ACHN (cell line): ENCODE measurements at places on chromosomes 5 and 9.
A peak's percentile ranks its signal among the peaks of the same experiment; 100 is the strongest.

DNA sequence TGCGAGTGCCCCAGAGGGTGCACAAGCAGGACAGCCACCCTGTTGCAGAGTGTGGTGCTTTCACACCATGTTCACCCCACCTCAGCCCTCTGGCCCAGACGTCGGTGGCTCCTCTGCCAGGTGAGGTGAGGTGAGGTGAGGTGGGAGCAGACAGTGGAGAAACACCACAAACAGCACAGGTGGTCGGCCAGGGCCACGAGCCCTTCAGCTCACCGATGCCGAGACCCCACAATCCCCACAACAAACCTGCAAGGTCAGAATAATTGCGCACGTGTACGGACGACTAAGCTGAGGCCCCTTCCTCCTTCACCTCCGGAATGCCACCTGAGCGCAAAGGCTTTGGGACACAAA, 10.5 kb downstream of the BRD3 start:
- no peak for DNase-seq

DNA sequence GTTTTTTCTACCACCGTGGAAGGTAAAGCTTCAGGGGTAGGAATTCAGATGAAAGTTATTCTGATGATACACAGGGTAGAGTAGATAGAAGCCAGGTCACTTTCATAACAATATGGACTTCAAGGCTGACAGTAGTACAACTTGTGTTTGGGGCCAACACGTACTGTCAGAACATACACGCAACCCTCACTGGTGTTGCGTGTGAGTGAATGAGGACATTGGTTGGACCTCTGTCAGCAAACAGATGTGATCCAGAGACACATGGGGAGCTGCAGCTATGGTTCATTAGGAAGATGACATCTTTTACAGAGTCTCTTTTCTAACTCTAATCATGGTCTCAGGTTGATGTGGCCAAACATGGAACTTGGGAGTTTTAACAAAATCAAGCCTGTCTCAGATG, 70.1 kb upstream of the MOCS2 start:
- no peak for DNase-seq

GRCh38 chr5:66080664-66081063, 63.4 kb upstream of the SREK1 start:
- DNase-seq = no peak

GRCh38 chr5:172420235-172420939, 33.9 kb downstream of the SH3PXD2B start:
- peak; percentile 55 for DNase-seq

GRCh38 chr5:170348137-170348633, 41.0 kb downstream of the KCNMB1 start:
- DNase-seq = no peak

GRCh38 chr5:146756546-146756945, 122.0 kb downstream of the PPP2R2B start:
- DNase-seq = no peak

- no peak for DNase-seq
These were observed 830.9 kb upstream of the WWC1 start for GRCh38 chr5:167460449-167461020.

- DNase-seq = no peak
These were observed 102.6 kb downstream of the PDE4D start for GRCh38 chr5:59790776-59791475.

- DNase-seq = no peak
These were observed 23.9 kb downstream of the PAX5 start for GRCh38 chr9:37010180-37010579.

GRCh38 chr5:116575326-116576052, 866 bp upstream of the SEMA6A start:
- DNase-seq = peak; percentile 37

DNA sequence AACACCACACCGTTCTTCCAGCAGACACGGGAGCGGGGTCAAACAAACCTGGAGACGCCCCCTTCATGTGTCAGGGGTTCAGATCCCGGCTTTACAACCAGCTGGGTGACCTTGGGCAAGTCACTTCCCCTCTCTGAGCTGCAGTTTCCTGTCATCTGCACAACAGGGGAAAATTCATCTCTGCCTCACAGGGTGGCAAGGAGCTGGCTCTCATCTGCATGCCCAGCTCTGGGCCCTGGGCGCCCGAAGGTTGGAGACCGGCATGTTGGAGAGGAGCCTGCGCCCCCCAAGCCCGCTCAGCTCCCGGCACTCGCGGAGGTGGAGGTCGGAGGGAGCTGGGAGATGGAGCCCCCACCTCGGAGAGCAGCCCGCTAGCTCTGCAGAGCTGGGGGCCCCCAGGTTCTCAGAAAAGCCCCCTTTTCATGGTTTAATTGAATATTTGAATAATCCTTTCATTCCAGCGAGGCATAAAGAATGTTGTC, 20.4 kb downstream of the NR5A1 start:
- DNase-seq = no peak

GRCh38 chr5:168822745-168823281, 243.6 kb upstream of the PANK3 start:
- no peak for DNase-seq

GRCh38 chr9:123914517-123915196, 15.3 kb downstream of the DENND1A start:
- no peak for DNase-seq

GRCh38 chr5:173796721-173797495, 91.2 kb upstream of the CPEB4 start:
- no peak for DNase-seq

GRCh38 chr9:118928722-118929121, 440.5 kb downstream of the BRINP1 start:
- peak; percentile 7 for DNase-seq

- peak; percentile 85 for DNase-seq
These were observed 41.3 kb downstream of the PFDN1 start for GRCh38 chr5:140261403-140262171.

DNA sequence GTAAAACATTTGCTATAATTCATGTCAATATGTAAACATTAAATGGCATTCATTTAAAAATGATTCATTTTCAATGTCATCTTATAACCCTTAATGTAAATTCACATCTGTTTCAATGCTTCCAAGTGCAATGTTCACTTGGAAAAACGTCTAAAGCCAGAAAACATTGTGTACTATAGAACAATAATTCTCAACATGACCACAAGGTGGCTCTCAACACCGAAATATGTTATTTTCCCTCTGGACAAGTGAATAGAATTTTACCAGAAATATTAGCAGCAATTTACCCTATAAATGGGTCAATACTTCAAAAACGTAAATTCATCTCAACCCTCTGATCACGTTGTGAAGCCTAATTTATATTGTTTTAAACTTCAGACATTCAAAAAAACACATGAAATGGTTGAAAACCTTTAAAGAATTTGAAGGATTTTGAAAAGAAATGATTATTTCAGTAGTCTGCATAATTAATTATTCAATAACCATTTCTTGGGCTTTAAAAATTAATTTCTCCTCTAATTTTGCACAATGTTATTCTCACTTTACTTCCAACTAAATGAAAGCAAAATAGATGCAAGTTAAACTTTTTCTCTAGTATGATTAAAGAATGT, 11.0 kb downstream of the CDH10 start:
- DNase-seq = peak; percentile 53

GRCh38 chr9:100455470-100455869, 17.5 kb upstream of the TMEFF1 start:
- DNase-seq = no peak

- DNase-seq = no peak
These were observed 47.4 kb downstream of the ROR2 start for GRCh38 chr9:91902475-91903125.

DNA sequence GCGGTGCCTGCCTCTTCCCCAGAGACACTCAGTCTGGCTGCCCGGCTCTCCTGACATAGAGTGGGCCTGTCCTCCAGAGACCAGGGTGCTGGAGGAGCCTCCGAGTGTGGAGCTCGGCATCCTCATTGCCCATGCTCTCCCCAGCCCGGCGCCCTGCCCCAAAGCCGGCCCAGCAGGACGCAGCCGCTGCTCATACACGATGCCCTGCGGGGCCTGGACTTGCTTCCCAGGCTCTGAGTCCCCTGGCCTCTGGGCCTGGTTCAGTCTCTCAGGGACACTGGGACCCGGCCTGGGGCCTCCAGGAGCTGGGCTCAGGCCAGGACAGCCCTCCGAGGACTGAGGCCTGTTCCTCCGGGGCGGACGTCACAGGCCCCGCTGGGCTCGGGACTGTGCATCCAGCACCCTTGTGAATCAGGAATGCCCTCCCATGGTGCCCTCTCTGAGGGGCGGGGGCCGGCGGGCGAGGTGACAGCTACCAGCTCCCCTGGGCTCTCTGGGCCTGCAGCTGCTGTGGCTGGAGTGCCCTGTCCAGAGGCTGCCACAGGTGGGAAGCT, 23.2 kb downstream of the TPPP start:
- DNase-seq = no peak

GRCh38 chr5:140259500-140259899, 43.4 kb downstream of the PFDN1 start:
- DNase-seq = no peak

DNA sequence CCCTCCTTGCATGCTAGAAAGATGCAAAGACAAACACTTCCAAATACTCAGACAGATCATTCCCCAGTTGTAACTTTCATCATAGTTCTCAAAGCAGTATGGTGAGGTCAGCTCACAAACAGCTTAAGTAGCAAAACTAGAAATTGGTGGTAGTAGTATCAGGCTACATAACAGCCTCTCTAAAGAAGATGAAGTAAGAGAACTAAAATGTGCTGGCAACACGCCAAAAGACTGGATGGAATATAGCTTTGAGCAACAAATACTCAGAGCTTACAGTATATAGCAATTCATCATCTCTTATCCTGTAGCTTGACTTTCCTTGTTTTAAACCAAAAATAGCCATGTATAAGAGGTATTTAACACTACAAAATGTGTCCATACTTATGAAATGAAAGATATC, 7.5 kb downstream of the PFDN1 start:
- DNase-seq = peak; percentile 85

DNA sequence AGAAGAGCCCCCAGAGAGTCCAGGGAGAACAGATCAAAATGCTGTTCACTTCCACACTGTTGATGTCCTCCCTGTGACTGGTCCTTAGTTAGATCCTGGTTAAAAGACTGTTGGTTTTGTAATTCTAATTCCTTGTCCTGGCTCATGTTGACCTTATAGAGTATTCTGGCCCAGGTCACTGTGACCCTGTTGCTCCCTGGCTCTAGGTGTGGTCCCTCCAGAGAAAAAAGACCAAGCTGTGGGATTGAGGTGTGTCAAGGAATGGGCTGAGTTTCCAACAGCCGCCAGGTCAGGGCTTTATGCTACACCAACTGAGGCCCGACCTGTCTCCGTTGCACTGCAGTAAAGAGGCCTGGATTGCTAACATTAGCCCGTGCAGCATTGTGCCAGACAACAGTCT, 241.0 kb upstream of the MSX2 start:
- DNase-seq = no peak

DNA sequence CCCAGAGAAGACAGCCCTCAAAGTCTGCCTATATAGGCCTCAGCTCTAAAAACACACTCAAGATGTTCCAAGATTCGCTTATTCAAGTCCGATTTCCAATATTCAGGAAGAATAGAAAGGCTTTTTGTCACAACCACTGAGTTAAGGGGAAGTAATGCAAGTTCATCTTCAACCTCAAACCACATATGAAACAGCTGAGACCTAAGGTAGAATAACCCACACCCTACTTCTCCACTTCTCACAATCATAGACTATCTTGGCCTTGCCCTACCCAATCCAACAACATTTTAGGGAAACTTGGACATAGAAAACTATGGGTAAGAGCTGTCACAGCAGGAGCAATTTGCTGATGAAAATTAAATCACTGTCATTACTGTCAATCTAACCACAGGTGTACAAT, 152.0 kb upstream of the LRRTM2 start:
- DNase-seq = no peak

DNA sequence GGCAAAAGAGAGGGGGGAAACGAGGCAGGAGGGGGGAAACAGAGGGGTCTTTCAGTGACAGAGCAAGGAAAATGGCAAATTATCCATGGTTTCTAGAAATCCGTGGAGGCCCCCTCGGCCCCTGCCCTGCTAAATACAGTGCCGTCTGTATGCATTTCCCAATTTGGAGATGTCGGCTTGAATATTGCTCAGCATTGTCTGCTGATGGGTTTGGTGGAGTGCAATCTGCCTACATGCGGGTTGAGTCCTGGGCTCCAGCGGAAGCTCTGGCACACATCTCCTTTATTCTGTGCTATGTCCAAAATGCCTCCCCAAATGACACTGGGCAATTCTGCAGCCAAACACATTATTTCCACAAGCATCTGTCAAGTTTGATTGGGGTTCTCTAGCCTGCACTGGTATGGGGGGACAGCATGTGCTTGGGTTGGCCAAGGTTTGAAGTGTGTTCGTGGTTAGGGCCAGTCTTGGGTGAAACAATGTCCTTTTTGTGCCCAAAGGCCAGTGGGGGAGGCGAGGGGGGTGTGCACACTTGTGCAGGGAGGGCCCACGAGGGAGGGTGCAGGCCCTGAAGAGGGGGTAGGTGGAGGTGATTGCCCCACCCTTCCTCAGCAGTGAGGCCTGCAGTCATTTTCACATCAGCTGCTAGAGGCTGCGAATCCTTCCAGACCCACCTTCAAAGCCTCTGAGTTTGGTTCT, 6.2 kb upstream of the NEUROG1 start:
- DNase-seq = no peak
